ENCODE measurements at places on chromosomes 2 and 18. TPM values are rescaled to one million over a fixed set of nuclear protein-coding genes. Genes with fewer than 3 reads are reported as not detected.

DNA sequence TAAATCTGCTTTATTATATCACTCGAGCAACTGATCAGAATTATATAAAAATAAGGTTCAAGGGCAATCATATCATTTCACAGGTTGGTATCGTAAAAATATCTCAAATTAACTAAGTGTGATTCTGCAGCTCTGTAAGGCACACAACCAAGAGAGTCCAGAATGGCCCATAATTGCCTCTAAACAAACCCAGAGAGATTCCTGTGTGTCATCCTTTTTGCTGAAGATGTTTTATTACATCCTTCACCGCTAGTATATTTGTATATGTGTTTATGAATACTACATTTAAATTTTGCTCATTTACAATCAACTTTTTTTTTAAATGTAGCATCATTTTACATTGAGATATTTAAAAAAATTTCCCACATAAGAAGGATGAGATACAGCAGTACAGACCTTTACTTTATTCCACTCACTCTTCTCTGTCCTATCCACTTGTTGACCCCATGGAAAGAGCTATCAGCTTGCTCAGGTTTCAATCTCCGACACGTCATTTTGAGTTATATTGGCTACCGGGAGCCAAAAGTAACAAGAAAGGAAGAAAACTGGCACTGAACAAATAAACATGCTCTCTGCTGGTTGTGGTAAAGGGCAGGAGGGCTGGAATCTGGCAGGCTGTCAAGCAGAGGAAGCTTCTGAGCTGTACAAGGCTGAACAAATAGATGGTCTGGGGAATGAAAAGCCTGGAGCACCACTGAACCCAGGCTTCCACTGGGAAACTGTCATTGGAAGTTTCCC, 23.1 kb downstream of the PLA2R1 start:
- H3K4me3 ChIP-seq = no peak overlapping the region
- DNase-seq = no peak
- H3K27me3 ChIP-seq = peaks cover 4% of the 10 kb centered on the region
- H3K36me3 ChIP-seq = no peaks in the 10 kb centered on the region
- no peak overlapping the region for H3K27ac ChIP-seq

Gene INPP5D
- total RNA-seq = 51.0 TPM

- no peak overlapping the region for H3K27ac ChIP-seq
- DNase-seq = no peak
- H3K4me3 ChIP-seq = no peak overlapping the region
- no peaks in the 10 kb centered on the region for H3K36me3 ChIP-seq
These were observed 979.2 kb downstream of the CNTNAP5 start for GRCh38 chr2:125004106-125004800.

- H3K4me1 ChIP-seq = peaks cover 2% of the 10 kb centered on the region
- no peak overlapping the region for H3K27ac ChIP-seq
- no peak for DNase-seq
These were observed 5.6 kb downstream of the QPCT start for GRCh38 chr2:37350034-37350433.

DNA sequence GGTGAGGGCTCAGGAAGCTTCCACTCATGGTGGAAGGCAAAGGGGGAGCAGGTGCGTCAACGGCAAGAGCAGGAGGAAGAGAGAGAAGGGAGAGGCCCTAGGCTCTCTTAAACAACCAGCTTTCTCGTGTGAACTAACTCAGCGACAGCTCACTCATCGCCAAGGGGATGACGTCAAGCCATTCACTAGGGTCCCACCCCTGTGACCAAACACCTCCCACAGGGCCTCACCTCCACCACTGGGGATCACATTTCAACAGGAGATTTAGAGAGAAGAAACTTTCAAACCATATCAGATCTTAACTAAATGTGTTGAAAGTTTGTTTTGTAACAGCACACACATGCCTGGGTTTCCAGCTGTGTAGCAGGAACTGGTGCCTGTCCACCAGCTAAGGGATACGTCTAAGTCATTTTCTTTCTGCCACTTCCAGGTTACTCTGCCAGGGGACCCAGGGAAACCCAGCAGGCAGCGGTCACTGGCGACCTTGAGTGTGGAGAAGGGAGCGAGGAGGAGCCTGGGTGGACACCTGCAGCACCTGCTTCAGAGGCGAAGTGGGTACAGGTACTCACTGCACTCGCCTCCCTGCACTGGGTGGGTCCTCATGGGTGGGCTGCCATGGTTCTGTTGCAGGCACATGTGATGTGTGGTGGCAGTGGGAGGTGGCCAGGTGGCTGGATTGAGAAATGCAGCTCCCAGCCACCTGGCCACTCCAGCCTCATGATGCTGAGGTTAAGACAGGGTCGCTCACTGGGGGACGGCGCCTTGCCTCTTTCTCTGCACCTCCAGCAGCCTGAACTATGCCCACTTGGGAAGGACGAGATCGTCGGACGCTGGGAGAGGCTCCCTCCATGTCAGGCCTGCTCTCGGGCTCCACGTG, 8.4 kb upstream of the GPC1 start:
- peaks cover 9% of the 10 kb centered on the region for H3K27me3 ChIP-seq
- DNase-seq = peak; percentile 30
- no peak overlapping the region for H3K27ac ChIP-seq

DNA sequence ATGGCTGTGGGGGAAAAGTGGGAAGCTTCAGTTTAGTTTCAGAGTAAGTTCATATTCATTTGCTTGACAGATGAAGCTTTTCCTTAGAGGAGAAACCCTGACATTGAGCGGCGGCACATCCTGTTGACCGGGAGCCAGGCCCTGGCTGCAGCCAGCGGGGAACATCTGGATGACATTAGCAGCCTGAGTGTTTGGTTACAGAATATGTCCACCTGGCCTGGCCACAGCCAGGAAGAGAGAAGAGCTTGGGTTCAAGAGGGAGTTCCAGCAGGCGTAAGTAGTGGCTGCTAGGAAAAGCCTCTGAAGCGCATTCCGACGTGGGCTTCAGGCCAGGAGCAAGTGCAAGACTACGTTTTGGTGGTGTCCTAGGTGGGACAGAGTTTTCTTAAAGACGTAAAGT, 144.9 kb upstream of the MYCN start:
- H3K27ac ChIP-seq = no peak overlapping the region
- peaks cover 5% of the 10 kb centered on the region for H3K27me3 ChIP-seq
- H3K4me1 ChIP-seq = no peaks in the 10 kb centered on the region
- no peaks in the 10 kb centered on the region for H3K36me3 ChIP-seq

GRCh38 chr2:234191819-234192407, 141.4 kb downstream of the SPP2 start:
- no peaks in the 10 kb centered on the region for H3K36me3 ChIP-seq
- no peak for DNase-seq
- no peak overlapping the region for H3K27ac ChIP-seq
- H3K4me3 ChIP-seq = no peak overlapping the region
- H3K4me1 ChIP-seq = no peaks in the 10 kb centered on the region

DNA sequence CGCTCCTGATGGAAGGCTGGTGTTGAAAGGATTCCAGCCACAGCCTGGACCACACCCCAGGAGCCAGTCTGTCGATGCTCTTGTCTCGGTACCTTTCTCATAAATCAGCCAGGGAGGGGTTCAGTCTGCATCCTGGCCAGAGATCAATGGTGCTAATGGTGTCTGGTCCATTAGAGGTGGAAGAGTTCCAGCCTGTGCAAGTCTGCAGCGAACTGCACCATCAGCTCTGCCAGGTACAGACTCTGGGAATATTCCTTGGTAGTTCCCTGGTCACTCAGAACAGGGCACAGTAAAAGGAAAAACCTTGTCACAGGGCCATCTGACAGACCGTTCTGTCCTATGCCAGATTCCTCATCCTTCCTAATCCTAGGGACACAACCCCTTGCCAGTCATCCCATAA, 164.3 kb downstream of the MTCL1 start:
- no peaks in the 10 kb centered on the region for H3K36me3 ChIP-seq
- no peaks in the 10 kb centered on the region for H3K4me1 ChIP-seq
- no peak overlapping the region for H3K4me3 ChIP-seq
- no peak overlapping the region for H3K27ac ChIP-seq
- no peak for DNase-seq

DNA sequence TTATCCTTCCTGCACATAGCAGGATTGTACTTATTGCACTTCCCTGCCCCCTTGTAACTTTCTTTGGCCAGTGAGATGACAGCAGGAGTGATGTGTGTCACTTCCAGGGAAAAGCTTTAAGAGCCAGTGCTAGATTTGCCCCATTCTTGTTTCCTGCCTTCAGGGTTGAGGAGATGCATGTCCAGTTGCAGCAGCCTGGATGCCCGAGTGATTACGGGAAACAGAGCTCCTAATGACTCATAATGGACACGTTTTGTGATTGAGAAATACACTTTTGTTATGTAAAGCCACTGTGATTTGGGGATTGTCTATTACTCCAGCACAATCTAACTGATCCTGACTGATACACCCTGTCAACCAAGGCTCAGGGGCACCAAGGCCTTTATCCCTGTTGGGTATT, 5.0 kb upstream of the TET3 start:
- H3K27me3 ChIP-seq = no peaks in the 10 kb centered on the region
- DNase-seq = peak; percentile 32
- H3K4me1 ChIP-seq = peaks cover 62% of the 10 kb centered on the region

DNA sequence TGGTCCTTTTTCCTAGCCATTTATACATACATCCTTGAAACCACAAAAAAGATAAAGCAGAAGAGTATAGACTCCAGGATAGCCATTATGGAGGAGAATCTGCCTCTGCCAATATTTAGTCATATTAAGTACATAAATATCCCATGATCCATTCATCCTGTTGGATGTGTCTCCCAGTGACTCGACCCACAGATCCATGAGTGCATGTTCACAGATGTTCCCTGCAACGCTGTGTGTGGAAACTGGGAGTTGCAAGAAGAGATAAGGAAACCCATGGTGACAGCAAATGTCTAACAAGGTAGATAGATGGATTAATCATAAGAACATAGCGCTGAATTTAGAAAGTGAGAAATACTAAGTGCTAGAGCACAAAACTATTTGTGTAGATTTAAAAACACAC, 34.5 kb downstream of the STK39 start:
- H3K27me3 ChIP-seq = no peaks in the 10 kb centered on the region
- peak overlapping the region; percentile 98 for H3K27ac ChIP-seq
- no peak overlapping the region for H3K4me3 ChIP-seq
- peaks cover 52% of the 10 kb centered on the region for H3K4me1 ChIP-seq
- H3K36me3 ChIP-seq = peaks cover 13% of the 10 kb centered on the region
- no peak for DNase-seq

DNA sequence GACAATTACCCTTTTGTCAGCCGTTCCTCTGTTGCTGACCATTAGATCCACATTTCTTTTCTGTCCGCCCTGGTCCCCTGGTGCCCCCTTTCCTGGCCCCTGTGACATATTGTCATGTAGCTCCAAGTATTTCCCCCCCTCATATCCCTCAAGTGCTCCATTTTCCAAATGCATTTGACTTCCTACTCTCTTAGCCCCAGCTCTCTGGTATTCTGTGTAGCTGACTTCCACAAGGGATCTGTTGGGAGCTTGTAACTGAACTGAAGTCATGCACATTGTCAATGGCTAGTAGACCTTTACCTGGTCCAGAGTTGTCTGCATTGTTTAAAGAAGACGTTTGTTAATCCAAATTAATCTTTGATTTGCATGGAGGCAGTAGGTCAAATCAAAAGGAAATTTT, 34.8 kb downstream of the LIPG start:
- DNase-seq = no peak
- H3K4me3 ChIP-seq = no peak overlapping the region
- H3K27me3 ChIP-seq = peaks cover 6% of the 10 kb centered on the region
- H3K27ac ChIP-seq = no peak overlapping the region
- H3K36me3 ChIP-seq = no peaks in the 10 kb centered on the region
- peaks cover 4% of the 10 kb centered on the region for H3K4me1 ChIP-seq

Gene LRRTM4
- not detected for total RNA-seq

DNA sequence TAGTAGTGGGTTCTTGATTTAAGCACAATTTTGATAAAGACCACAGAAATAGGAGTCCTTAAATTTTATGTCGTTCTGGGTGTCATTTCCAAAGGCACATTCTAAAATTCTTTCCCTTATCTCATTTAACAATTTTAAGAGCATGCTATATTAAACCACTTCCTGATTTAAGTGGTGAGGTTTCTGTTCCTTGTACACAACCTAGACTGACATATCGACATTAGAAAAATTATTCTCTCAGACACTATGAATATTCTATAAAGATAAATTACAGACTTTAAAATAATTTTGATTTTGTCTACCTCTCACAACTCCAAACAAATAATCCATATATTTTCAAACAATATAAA, 923.8 kb downstream of the LRP1B start:
- no peaks in the 10 kb centered on the region for H3K4me1 ChIP-seq
- DNase-seq = no peak
- H3K4me3 ChIP-seq = no peak overlapping the region
- H3K36me3 ChIP-seq = no peaks in the 10 kb centered on the region
- no peak overlapping the region for H3K27ac ChIP-seq
- H3K27me3 ChIP-seq = no peaks in the 10 kb centered on the region

Gene FZD7
- total RNA-seq = 0.43 TPM

DNA sequence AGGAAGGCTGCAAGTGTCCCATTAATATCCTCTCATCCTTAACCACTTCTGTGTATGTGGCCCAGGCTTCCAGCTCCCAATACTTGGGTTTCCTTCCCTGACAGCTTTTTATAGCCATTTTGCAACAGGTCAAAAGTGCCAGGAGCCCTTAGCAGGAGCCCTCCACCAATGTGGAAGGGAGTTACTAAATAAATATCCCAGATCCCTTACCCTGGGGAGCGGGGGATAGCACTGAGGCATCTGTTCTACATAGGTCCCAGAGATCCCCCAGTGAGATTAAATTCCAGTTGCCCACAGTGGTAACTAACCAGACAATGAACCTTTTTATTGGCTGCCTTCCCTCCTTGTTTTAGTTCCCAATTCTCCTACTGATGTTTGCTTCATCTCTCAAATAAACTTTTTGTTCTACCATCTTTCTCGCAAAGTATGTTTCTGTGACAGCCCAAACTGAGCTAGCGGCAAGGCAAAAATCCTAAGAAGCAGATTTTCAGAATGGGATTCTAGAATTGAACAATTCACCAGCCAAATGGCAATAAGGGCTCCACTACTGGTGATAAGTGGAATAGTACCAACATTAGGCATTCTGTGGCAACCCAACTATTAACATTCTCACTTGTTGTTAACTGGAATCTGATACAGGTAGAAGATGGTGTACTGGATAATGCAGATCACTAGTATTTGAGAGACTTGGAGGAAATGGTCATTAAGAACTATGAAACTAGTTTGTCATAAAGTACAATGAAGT, 83.9 kb upstream of the MAPRE2 start:
- H3K4me1 ChIP-seq = no peaks in the 10 kb centered on the region
- peaks cover 18% of the 10 kb centered on the region for H3K27me3 ChIP-seq
- no peaks in the 10 kb centered on the region for H3K36me3 ChIP-seq
- no peak for DNase-seq
- no peak overlapping the region for H3K4me3 ChIP-seq
- H3K27ac ChIP-seq = no peak overlapping the region

- no peaks in the 10 kb centered on the region for H3K27me3 ChIP-seq
- no peaks in the 10 kb centered on the region for H3K36me3 ChIP-seq
- no peak overlapping the region for H3K27ac ChIP-seq
- DNase-seq = no peak
These were observed 15.4 kb downstream of the ARHGAP28 start for GRCh38 chr18:6744816-6745455.

GRCh38 chr2:3449086-3449485, 69.6 kb downstream of the TRAPPC12 start:
- no peak overlapping the region for H3K27ac ChIP-seq
- peaks cover 22% of the 10 kb centered on the region for H3K36me3 ChIP-seq
- H3K4me1 ChIP-seq = no peaks in the 10 kb centered on the region
- H3K4me3 ChIP-seq = no peak overlapping the region

Gene CDCA7
- 74.7 TPM for total RNA-seq

GRCh38 chr2:117853873-117854272, 39.4 kb downstream of the DDX18 start:
- no peak overlapping the region for H3K27ac ChIP-seq
- H3K36me3 ChIP-seq = no peaks in the 10 kb centered on the region
- no peaks in the 10 kb centered on the region for H3K4me1 ChIP-seq
- H3K4me3 ChIP-seq = no peak overlapping the region
- DNase-seq = no peak

Gene EFR3B
- total RNA-seq = 0.41 TPM

Gene KCNG3
- total RNA-seq = 0.19 TPM

Gene IL36A
- total RNA-seq = not detected
